MCF 10A (cell line): ENCODE measurements at places on chromosomes 1 and 21.

GRCh38 chr1:26839339-26839722 is 12.8 kb downstream of the ZDHHC18 start:
- no peak for DNase-seq

GRCh38 chr1:210061992-210062391 is 124.0 kb downstream of the SYT14 start:
- no peak for DNase-seq

DNA sequence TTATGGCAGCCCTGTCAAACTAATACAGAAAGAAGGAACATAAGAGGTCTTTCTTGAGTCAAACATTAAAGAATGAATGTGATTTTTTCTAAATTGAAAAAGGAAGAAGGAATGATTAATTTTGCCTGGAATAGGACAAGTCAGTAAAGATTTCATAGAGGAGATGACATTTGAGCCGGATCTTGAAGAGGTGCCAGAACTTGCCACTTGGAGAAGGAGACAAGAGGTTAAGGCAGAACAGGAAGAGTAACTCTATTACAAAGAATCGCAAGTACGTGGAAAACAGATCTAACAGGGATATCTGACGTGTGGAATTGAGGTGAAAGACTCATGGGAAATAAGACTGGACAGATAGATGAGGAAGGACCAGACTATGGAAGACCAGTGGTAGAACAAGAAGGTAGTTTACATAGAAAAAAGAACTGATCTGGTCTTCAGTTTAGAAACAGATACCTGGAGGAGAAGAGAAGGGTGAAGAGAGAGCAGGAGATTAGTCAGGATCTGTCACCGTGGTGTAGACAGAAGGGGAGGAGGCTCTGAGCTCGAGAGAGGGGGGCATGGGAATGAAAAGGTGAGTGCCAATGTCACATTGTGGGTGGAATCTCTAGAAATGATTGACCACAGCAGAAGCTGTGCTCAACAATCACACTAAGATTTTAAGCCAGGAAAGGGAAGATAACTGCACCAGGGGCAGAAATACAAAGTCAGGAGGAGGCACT is 32.5 kb downstream of the RHOU start:
- DNase-seq = no peak

- DNase-seq = peak; percentile 29
Measured at GRCh38 chr1:28577052-28577678, 14.9 kb upstream of the RAB42 start.

DNA sequence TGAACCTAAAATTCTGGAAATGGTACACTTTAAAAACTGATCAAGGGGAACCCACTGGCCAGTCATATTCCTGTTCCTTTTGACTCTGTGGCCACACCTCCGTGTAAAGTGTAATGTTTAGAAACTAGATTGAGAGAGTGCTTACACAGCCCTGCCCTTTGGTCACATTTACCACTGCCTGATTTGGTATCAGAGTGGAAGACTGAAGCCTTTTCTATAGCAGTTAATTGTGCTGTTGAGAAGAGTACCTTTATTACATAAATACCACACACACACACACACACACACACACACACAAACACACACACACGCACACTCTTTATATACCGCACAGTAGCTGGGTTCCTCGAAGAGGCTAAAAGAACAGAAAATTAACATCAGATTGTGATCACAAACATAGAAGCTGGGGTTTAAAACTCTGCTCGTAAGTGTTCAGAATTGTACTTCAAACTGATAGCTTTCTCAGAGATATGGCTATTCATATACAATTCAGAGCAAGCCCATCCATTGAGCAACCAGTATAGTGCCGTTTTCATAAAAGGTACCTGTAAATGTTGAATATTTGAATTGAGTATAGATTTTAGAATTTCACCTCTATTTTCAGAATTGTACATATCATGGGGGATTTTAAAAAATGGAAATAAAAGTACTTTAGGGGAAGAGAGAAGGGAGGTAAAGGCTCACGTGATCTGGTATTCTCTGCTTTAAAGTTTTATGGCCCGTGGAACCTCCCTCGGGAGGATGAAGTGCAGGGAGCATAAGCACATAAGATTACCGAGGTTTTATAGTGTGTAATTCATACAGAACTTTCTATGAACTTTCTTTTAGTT is 37.5 kb downstream of the CAMTA1 start:
- DNase-seq = no peak

- DNase-seq = peak; percentile 9
Measured at GRCh38 chr1:53957194-53957818, 11.2 kb downstream of the LRRC42 start.

GRCh38 chr1:67747671-67748546 is 62.9 kb downstream of the GADD45A start:
- DNase-seq = no peak

DNA sequence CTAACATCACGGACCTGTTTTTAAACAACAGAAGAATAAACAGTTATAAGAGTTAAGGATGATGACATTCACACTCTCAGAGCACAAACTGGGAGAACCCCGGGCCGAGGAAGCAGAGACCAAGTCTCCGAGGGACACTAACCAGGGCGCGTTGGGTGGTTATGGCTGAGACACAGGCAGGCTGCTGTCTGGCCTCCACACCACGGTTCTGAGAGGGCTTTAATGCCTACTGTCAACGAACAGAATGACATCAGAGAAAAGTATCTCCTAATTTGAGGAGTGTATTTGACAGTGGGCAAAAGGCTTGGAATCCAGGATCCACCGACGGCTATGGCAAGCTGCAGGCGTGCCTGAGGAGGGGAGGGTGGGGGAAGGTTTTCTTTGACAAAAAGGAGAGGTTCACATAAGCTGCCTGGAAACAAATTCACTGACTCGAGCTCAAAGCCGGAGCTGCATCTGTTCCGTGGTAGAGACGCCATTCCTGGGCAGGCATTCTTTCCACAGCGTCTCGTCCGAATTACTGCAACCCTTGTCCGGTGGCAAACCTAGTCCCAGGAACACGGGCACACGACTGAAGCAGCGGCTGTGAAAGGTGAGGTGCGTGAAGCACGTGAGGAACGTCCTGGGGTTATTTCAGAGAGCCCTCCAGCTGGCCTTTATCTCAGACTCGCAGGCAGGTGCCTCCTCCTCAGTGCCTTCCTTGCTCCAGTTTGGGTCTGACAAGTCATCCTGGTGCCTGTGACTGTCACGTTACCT is 9.4 kb downstream of the POFUT2 start:
- no peak for DNase-seq

DNA sequence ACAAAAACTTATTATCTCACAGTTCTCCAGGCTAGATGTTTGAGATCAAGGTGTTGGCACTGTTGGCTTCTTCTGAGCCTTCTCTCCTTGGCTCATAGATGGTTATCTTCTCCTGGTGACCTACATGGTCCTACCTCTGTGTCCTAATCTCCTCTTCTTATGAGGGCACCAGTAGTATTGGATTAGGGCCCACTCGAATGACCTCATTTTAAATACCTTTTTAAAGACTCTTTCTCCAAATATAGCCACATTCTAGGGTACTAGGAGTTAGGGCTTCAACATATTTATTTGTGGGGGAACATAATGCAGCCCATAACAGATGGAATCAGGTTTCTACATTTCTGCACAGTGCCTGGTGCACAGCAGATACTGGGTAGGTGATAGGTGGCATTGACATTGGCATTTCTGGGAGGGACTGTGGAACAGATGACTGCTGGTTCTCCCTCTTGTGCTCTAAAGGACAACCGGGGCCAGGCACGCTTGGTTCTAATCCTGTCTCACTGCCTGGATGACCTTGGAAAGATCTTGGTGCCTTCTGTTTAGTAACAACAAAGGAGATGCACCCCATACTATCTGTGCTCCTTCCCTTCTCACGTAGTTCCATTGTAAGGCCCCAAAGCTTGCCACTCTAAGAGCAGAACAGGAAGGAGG is 140.3 kb downstream of the PLPP3 start:
- DNase-seq = no peak

- peak; percentile 38 for DNase-seq
Measured at GRCh38 chr1:157105988-157106812, 6.6 kb upstream of the ETV3L start.

DNA sequence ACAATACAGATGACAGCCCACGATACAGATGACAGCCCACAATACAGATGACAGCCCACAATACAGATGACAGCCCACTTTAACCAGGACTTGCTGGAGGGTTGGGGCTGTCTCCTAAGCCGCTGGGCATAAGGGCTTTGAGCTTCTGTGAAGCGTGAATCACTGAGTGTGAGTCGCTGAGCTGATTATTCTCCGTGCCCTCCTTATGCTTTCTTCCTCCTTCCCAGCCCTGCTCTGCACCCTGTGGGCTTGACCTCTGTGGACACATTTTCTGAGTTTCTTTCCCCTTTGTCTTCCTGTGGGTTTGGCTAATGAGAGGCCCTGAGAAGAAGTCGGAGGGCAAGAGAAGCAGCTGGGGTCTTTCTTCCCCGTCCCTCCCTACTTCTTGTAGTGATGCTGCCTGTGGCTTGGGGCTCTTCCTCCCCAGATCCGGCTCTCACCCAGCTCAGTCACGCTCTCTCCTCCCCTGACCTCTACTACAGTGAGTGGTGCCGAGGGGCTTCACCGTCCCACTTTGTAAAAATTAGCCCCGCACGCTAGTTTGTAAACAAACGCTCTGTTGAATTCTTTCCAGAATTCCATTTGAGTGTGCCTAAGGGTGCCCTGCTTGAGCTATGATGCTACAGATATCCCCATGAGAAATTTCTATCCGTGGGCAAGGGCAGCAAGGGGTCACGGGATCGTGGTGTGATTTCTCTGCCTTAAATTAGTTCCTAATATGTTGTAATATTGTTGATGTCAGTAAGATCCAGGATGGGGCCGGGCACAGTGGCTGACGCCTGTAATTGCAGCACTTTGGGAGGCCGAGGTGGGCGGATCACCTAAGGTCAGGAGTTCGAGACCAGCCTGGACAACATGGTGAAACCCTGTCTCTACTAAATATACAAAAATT is 46.4 kb upstream of the SOD1 start:
- DNase-seq = no peak

DNA sequence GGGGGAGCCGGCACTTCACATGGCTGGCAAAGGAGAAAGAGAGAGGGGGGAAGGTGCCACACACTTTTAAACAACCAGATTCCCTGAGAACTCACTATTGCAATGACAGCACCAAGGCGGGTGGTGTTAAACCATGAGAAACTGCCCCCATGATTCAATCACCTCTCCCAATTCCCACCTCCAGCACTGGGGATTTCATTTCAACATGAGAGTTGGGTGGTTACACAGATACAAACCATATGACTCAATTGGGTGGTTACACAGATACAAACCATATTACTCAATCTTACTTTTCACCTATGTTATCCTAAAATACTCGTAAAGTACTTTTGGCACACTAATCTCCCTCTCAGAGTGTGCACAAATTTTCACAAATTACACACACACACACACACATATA is 1097.5 kb upstream of the TMPRSS15 start:
- DNase-seq = peak; percentile 6

GRCh38 chr1:119747451-119747850 is 21.3 kb downstream of the HMGCS2 start:
- DNase-seq = no peak

DNA sequence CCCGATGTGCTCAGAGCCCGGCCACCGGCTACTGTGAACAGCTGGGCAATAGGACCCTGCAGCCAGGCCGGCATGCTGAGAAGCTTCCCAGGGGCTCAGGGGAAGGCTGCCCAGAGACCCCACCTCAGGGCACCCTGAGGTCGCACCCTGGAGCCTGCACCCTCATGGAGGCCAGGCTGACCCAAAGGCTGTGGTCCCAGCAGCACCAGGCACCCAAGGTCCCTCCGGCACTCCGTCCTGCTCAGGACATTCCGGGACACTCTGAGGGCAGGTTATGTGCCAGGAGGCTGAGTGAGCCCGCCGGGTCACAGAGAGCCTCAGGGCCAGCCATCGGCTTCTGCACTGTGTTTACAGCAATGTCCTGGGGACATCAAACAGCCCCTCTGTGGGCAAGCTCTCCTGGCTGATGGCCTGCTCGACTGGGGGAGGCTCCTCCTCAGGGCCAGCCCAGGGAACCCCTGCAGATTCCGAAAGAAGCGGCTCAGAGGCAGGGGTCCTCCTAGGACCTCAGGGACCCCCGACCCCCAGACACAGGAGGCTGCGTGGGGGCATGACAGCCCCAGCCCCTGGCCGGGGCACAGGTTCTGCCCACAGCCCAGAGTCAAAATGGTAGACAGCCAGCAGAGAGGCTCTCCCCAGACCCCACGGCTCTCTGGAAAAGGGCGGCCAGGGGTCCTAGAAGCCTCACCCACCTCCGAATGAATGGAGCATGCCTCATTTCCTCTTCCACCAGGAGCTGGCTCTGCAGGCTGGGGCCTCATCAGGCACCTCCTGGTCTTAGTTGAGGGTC is 8.2 kb downstream of the SLC19A1 start:
- DNase-seq = no peak

- DNase-seq = no peak
Measured at GRCh38 chr1:246091477-246091876, 415.6 kb downstream of the SMYD3 start.

DNA sequence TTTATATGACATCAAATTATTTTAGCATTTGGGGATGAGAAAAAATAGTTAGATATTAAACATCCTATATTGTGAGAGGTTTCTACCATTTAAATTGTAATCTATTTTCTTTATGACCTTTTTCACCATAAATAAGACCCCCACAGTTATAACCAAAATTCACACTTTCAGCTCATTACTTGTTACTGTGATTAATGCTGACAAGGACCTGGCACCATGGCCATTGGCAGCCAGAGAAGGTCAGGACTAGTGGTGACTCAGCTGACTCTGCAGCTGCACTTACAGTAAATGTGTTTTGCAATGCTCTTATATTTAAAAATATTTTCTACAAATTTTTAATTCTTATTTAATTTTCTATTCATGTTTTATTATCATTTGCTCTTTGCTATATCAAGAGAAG is 133.3 kb upstream of the C1orf105 start:
- peak; percentile 88 for DNase-seq

GRCh38 chr1:35470977-35471613 is 86.1 kb downstream of the KIAA0319L start:
- no peak for DNase-seq

DNA sequence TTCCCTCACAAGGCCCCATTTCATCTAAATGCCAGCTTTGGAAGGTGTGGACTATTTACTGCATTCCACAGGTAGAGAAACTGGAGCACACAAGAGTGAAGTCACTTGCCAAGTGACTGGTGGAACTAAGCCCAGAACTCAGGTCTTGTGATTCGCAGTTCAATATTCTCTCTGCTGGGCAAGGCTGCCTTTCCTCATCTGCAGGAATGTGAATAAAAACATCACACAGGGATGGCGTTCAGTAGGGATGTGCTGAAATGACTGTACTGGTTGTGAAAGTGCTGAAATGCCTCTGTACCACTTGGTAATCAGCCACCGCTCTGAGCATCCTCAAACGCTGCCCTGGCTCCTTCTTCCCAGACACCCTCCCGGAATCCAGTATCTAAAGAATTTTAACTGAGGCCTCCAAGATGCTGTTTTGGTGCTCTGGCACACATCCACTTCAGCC is 145.6 kb downstream of the HIVEP3 start:
- peak; percentile 38 for DNase-seq

- no peak for DNase-seq
Measured at GRCh38 chr1:224743608-224744164, 127.6 kb downstream of the CNIH3 start.

DNA sequence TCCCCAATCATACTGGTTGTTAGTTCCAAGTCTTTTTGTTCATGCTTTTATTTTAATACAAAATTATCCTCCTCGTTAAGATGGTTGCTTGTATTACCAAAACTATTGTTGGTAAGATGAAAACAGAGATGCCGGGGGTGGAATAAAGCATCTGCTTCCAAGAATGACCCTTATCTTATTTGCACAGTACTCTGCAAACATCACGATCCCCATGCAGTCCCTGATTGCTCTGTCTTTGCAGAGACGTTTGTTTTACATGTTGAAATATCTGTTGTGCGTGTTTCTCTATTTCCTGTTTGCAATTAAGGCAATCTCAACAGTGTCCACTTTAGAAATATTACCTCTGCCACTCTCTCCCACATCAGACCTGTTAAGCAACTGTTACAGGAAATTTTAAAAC is 141.3 kb upstream of the NCAM2 start:
- DNase-seq = no peak
